Activated T-helper 1 cell treated with Interleukin-2 at 50 U/mL for 16 hours (primary cell): ENCODE measurements at places on chromosomes 1 and 21.

GRCh38 chr1:179082999-179083335 is 1.1 kb downstream of the TOR3A start:
- DNase-seq, result no peak

DNA sequence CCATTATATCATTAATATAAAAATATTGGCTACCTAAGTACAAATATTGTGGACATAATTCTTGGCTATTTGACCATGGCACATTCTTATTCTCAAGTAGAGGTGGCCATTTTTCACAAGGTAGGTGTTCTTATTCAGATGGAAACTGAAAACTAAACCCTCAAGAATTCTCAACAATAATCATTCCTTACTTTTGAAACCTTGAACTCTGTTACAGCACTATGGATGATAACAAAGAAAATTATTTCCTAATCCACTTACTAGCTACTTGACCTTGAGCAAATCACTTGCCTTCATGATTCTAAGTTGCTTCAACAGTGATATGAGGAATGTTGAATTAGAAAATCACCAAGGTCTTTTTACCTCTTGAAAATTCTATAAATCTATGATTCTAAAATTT is 482.2 kb downstream of the PTPRC start:
- no peak for DNase-seq

DNA sequence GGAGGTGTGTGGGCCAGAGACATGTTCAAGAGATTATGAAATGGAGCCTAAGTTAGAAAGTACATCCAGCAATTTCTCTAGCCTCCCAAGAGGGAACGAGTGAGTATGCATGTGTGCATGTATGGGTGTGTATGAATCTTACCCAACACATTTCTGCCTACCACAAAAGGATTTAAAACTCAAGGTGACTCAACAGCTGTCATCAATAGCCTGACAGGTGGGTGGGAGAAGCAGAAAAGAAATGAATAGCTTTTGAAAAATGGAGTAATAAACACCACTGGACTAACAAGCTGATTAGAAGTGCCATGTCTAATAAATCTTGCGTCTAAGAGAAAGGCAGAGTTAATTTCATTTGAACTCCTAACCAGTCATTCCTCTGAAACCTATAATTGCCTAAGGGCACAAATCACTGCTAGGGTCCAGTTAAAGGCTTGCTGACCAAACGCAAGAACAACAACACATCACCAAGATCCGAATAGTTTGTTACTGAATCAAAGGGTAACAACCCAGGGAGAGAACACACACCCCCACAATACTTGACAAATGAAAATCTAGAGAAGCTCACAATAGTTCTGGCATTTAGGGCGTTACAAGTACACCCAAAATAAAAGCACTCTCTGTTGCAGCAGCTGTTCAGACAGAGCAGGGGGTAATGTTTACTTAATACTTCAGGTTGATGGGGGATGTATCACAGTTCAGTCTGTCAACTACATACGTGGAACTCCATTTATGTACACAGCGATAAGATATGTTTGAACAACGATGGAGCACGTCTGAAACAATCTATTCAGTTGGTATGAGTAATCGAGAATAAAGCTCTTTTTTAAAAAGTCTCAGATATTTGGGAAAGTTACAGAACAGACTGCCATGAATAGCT is 1.4 kb downstream of the KIAA0319L start:
- no peak for DNase-seq

DNA sequence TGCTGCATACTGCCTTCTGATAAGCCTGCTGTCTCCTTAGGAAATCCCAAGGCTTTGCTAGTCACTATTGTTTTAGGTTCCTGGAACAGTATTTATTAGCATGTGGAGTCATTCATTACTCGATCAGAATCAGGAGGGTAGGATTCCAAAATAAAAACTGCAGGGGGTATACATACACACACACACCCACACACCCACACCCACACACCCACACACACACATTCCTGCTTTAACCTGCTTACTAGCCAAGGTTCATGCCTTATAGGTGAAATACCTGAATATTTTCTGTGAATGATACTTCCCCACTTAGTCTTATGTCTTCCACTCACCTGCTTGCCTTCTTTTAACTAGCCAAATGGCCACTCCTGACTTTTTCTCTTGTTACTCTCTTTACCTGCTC is 325.1 kb downstream of the ADGRL2 start:
- DNase-seq, result no peak

DNA sequence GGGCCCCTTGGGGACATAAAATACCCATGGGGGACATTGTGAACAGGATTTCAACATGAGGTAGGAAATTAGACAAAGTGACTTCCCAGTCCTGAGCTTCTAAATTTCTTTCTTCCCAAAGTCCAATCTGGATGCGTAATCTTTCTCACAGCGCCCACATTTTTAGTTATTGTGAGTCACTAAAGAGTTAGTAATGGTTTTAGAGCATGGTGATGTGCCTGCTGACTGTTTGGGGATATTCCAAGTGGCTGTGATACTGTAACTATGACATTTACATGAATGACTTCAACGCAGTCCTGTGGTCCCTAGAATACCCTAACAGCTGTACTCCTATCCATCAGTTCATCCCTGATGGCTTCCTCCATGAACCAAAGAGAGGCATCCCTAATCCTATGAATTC is 224.0 kb upstream of the COA6 start:
- no peak for DNase-seq

- DNase-seq, result no peak
Measured at GRCh38 chr1:167200272-167200671, 20.4 kb upstream of the POU2F1 start.

GRCh38 chr1:89089962-89090361 is 25.0 kb upstream of the GBP1 start:
- DNase-seq, result no peak

GRCh38 chr1:10509809-10510509 is 35.2 kb downstream of the PEX14 start:
- DNase-seq, result no peak

DNA sequence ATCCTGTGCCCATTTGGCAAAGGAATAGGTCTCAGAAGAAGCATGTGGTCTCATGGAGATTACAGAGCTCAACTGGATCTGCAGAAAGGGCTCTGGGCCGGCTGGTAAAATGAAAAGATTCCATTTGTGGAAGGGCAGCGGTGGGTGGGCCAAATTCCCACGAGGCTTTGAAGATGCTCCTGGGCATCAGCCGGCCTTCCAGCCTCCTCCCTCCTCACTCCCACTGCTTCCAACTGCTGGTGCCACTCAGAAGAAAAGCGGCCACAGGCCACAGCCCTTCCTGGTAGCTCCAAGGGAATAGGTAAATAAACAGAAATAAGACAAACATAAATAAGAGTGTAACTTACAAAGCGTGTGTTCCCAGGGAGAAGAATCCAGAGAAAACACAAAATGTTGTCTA is 136.3 kb upstream of the SLC44A3 start:
- no peak for DNase-seq

DNA sequence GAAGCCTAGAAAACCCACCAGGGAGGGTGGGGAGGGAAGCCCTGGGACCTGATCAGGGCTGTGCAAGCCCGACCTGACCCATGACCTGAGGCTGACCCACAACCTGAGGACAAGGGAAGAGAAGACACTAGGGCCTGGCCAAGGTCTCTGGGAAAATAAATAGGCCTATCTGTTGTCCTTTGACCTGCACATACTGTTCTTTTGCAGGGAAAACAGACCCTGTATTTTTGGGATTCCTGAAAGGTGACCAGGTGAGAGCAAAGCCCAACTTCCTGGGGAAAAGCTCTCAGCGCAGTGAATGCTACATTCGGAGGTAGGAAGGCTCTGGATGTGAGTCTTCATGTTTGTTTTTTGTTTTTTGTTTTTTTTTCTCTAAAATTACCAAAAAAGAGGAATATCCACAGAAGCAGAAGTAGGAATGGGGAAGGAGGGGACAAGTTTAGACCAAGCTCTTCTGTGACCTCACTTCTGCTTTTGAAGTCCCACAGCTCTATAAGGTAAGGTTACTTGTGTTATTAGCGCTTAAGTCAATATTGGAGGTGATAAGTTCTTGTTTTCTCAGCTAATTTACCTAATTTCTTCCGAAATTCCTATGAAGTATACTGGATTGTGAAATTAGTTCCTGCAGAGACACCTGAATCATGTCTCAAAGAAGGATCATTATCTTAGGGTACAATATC is 26.2 kb upstream of the LYST start:
- DNase-seq, result no peak

GRCh38 chr1:217138173-217138765 is 415.0 kb upstream of the ESRRG start:
- DNase-seq, result no peak

- no peak for DNase-seq
Measured at GRCh38 chr21:29212446-29212845, 82.0 kb downstream of the MAP3K7CL start.

DNA sequence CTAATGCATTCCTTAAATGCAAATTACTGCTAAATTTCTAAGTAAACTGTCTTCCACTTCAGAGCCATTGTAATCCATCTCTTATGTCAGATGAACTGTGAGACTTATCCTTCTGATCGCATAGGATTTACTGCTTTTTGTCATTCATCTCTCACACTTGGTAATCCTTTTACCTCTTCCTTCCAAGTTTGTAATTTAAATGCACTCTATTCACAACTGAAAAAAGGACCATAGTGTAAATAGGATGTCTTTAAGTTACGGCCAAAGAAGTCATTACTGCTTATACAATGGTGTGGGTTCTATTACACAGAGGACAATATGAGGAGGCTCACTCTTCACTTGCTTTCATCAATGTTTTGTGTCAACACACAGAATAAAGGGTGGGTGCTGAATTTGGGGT is 393.3 kb downstream of the PTBP2 start:
- no peak for DNase-seq

DNA sequence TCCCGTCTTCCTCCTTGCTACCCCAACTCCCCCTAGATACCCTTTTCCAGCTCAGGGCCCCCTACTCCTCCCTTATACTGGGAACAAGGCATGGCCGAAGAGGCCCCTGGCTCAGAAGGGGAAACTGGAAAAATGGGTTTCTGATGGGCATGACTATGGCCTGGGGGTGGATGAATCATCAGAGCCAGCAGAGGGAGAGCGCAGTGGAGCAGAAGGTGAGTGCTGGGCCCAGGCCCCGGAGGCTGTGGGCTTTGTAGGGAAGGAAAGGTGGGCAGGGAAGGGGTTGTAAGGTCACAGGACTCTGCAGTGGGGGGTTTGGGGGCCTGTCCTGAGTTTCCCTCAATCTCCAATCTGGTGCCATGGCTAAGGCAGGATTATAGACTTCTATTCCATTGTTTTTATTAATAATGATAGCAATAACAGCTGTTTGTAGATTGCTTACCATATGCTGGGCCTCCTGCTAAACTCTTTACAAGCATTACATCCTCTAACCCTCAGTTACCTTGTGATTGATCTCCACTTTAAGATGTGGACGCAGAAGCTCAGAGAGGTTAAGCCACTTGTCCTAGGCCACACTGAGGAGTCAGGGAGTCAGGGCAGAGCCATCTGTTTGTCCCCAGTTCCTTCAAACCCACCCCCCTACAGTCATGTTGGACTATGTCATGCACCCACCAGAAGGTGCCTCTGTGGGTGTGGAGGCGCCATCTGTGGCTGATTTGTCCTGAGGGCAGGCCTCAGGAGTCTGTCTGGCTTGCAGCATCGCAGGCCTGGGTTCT is 36.2 kb upstream of the ZNF362 start:
- DNase-seq, result no peak

- DNase-seq, result no peak
Measured at GRCh38 chr1:41646186-41646585, 161.7 kb upstream of the EDN2 start.

DNA sequence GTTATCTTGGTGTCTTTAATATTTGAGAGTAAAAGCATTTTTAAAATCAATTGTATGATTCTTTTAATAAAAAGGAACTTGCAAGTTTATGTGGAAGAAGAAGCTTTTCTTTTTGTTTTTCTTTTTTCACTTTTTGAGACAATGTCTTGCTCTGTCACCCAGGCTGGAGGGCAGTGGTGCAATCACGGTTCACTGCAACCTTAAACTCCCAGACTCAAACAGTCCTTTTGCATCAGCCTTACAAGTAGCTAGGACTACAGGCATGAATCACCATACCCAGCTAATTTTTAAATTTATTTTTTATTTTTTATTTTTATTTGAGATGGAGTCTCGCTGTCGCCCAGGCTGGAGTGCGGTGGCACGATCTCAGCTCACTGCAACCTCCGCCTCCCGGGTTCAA is 34.1 kb downstream of the CMPK1 start:
- no peak for DNase-seq

- DNase-seq, result no peak
Measured at GRCh38 chr1:92511541-92511940, 24.8 kb upstream of the GFI1 start.

DNA sequence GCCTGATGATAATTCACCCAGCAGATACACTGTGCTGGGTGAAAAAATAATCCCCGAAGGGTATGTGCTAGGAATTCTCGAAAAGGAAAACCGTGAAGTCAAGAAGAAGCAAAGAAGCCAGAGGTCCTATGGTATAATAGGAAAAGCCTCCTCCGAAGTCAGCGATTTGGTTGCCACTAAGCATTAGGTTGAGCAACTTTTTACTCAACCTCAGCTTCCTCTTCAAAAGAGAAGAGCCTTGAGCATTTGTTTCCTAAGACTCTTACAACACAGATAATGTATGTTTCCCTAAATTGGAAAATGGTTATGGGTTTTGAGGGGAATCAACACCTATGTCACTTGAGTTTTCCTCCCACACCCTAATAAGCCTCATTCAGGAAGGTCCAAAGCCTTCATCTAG is 21.3 kb upstream of the MNDA start:
- DNase-seq, result no peak

- no peak for DNase-seq
Measured at GRCh38 chr1:172616195-172616594, 42.7 kb upstream of the FASLG start.

DNA sequence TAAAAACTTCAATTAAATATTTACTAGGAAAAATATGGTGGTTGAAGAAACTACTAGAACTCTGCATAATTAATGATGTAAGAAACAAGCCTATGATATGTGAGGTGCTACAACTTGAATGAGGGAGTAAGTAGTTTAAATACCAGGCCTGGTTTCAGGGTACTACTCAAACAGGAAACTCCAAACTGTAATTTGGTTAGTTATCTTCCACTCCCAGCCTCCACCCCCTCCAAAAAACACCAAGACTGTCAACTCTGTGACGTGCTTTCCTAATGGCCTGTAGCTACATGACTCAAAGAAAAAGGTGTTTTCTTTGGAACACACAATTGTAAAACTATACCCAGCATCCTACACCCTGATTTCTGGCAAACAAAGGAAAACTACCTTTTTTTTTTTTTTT is 55.9 kb upstream of the RCC1 start:
- no peak for DNase-seq

DNA sequence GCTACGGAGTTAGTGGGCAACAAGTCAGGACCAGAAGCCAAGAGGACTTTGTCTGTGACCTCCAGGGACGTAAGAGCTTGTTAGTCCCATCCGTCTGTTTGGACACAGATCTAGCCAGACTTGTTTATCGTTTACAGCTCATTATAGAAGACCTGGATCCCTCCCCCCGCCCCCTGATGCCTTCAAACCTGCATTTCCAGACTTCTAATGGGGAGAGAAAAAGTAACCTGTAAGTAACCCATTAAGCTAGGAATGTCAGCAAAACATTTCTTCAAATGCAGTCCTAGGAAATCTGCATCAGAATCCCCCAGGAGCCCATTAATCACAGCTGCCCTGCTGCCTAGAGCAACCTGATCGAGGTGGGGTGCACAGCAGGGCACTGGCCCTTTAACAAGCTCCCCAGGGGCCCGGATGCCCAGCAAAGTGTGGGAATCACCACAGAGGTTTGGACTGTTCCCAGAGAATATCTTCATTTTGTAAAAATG is 1.4 kb upstream of the MAD2L2 start:
- DNase-seq, result no peak
